GM19239 (cell line): ENCODE measurements at places on chromosomes 2 and 18.

DNA sequence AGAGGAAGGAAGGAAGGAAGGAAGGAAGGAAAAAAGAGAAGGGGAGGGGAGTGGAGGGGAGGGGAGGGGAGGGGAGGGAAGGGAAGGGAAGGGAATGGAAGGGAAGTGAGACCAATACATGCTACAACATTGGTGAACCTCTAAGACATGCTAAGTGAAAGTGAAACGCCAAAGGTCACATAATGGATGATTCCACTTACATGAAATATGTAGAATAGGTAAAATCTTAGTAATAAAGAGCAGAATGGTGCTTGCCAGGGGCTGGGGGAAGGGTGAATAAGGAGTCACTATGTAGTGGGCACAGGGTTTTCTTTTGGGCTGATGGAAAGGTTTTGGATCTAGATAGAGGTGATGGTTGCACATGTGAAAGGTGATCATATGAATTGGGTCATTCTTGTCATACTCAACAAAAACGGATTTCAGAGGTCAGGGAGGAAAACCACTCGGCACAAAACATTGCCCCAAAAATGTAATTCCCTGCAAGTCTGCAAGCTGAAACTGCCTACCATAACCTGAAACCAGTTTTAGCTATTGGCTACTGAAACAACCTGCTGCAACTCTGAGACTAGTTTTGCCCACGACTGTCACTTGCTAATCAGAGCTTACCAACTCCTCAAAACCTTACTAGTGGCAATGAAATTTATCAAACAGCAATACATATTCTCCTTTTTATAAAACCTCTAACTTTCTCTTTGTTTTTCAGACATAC is 59.2 kb downstream of the CCDC141 start:
- DNase-seq: no peak

GRCh38 chr18:41320100-41320499 is 634.9 kb upstream of the PIK3C3 start:
- no peak for DNase-seq

- no peak for DNase-seq
These were observed 59.7 kb downstream of the XDH start for GRCh38 chr2:31354837-31355236.

DNA sequence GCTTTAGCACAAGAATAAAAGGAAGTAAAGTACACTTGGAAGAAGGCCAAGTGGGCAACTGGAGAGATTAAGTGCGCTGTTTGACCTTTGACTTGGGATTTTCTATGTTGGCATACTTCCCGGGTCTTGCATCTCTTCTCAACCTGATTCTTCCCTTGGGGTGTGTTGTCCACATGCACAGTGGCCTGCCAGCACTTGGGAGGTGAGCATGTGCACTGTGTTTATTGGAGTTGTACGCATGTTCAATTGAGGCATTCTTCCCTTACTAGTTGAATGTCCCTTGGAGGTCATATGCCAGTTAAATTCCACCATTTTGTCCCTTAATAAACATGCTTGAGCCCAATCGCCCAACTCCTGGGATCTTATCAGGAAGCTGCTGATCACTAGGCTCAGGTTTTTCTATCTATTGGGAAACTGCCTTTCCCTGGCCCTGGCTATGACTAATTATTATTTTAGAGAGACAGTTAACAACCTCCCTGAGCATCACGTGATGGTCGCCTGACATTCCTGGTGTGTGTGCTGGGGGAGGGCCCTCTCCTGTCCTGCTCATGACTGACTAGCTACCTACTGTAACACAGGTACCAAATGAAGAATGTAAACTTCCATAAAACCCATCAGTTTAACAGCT is 62.5 kb upstream of the RAPGEF4 start:
- no peak for DNase-seq

GRCh38 chr2:212360068-212360460 is 178.5 kb downstream of the ERBB4 start:
- no peak for DNase-seq

- no peak for DNase-seq
These were observed 17.1 kb downstream of the TRIB2 start for GRCh38 chr2:12733846-12734245.
